ENCODE measurements at places on chromosomes 13 and 19. TPM values are rescaled to one million over a fixed set of nuclear protein-coding genes. Genes with fewer than 3 reads are reported as not detected.
A peak's percentile ranks its signal among the peaks of the same experiment; 100 is the strongest.

GRCh38 chr13:106573284-106573846 is 5.4 kb upstream of the ARGLU1 start:
- peaks cover 3% of the 10 kb centered on the region for H3K4me1 ChIP-seq
- H3K27ac ChIP-seq: no peak overlapping the region
- H3K36me3 ChIP-seq: no peaks in the 10 kb centered on the region

DNA sequence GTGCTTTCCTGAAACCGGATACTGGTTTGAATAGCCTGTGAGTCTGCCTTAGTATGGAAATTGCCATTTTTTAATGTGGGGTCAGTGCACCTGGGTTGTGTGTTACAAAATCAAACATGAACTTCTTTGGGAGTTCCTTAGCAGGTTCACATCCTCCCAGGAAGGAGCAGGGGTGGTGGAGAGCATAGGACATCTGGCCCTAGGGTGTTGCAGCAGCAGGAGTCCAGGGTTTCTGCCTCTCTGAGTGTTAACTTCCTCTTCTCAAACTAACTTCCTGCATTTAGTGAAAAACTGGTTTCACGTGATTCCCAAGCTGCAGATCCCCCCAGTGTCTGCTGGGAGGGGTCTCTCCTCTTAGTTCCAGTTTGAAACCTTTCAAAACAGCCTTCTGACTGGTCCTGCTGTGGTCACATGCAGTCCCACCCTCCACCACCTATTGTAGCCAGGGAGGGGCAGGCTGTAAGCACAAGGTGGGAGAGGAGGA is 7.2 kb downstream of the RNASEH2B start:
- peaks cover 4% of the 10 kb centered on the region for H3K36me3 ChIP-seq
- no peak for DNase-seq
- H3K27me3 ChIP-seq: peaks cover 3% of the 10 kb centered on the region
- no peak overlapping the region for H3K27ac ChIP-seq
- H3K4me1 ChIP-seq: peaks cover 19% of the 10 kb centered on the region

GRCh38 chr19:10284065-10284959 is 2.4 kb upstream of the ICAM4 start:
- no peaks in the 10 kb centered on the region for H3K36me3 ChIP-seq
- peaks cover 3% of the 10 kb centered on the region for H3K4me1 ChIP-seq
- H3K4me3 ChIP-seq: no peak overlapping the region
- DNase-seq: no peak
- H3K27me3 ChIP-seq: peaks cover 57% of the 10 kb centered on the region

- no peak overlapping the region for H3K4me3 ChIP-seq
- H3K4me1 ChIP-seq: no peaks in the 10 kb centered on the region
- no peak overlapping the region for H3K27ac ChIP-seq
- H3K27me3 ChIP-seq: no peaks in the 10 kb centered on the region
- no peak for DNase-seq
- no peaks in the 10 kb centered on the region for H3K36me3 ChIP-seq
These were observed 569.1 kb downstream of the TBC1D4 start for GRCh38 chr13:74912898-74913297.

DNA sequence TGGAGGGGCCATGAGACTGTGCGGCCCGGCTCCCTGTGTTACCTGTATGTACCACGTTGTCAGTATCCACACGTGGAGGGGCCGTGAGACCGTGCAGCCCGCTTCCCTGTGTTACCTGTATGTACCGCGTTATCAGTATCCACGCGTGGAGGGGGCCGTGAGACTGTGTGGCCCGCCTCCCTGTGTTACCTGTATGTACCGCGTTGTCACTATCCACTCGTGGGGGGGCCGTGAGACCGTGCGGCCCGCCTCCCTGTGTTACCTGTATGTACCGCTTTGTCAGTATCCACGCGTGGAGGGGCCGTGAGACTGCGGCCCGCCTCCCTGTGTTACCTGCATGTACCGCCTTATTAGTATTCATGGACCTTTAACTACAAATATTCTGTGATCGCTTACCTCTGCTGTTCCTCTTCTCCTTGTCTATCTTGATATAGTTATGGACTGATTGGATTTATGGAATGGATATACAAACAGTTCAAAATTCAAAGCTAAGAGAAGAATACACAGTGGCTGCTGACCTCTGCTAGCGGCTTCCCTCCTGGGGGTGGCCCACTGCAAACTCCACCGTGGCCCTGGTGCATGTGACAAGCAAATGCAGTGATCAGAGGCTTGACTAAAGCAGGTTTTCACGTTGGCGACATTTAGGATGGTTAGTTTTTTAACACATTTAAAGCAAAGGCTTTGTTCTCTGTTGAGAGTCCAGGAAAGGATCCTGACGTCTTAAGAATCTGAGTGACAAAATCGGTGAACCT is 38.7 kb downstream of the ATP11A start:
- peak overlapping the region; percentile 85 for H3K27ac ChIP-seq
- H3K4me3 ChIP-seq: no peak overlapping the region
- DNase-seq: no peak
- H3K4me1 ChIP-seq: peaks cover 42% of the 10 kb centered on the region
- no peaks in the 10 kb centered on the region for H3K27me3 ChIP-seq

DNA sequence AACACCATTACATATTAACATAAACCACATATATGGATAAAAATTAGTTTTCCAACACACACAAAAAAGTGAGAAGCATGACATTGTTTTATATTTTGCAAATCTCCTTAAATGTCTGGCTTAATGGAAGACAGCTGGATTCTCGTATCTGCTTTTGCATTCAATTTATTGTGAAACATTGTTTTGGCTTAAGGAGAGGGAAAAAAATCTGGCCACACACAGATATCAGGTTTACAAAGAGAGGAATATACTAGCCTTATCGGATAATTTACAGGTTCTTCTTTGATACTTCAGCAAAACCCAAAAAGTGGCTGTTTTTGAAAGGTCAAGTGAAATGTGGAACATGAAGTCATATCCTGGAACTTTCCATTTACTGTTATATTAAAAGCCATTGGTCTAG is 523.5 kb upstream of the ARGLU1 start:
- no peaks in the 10 kb centered on the region for H3K4me1 ChIP-seq
- H3K36me3 ChIP-seq: no peaks in the 10 kb centered on the region
- DNase-seq: no peak
- no peak overlapping the region for H3K4me3 ChIP-seq
- no peak overlapping the region for H3K27ac ChIP-seq
- no peaks in the 10 kb centered on the region for H3K27me3 ChIP-seq

DNA sequence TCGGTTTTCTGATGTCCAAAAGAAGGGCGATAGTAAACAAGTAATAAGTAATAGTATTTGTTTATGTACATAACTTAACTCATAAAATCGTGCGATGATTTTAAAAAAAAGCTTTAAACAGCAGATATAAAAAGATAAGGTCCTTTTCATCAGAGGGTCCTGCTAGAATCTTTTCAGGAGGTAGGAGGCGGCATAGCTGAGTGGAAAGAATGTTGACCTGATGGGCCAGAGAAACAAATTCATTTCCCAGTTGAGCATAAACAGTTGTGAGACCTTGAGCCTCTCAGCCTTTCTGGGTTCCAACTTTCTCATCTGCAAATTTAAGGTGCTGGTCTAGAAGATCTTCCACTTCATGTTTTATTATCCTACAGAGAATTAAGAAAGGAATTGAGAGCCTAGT is 173.5 kb downstream of the LACC1 start:
- no peaks in the 10 kb centered on the region for H3K36me3 ChIP-seq
- H3K27me3 ChIP-seq: no peaks in the 10 kb centered on the region
- peaks cover 29% of the 10 kb centered on the region for H3K4me1 ChIP-seq
- H3K27ac ChIP-seq: peak overlapping the region; percentile 33
- DNase-seq: no peak

DNA sequence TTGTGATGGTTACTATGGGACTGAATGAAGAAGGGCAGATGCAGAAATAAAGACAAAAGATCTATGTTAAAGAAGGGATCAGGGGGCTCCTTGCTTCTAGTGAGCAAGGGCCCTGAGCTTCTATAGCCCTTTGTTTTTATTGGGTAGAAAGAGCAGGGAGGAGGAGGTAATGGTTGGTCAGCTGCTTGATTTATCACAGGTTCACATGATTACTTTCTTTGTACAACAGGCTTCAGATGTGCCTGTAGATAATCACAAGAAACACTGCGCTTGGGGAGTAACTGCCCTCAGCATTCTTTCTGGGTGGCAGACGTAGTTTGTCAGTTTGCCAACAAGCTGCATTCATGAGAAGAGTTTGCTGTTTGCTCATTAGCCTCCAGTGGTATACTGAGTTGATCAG is 4.8 kb upstream of the ZNF439 start:
- H3K36me3 ChIP-seq: peaks cover 1% of the 10 kb centered on the region
- no peak overlapping the region for H3K27ac ChIP-seq
- H3K4me1 ChIP-seq: no peaks in the 10 kb centered on the region
- H3K27me3 ChIP-seq: peaks cover 3% of the 10 kb centered on the region
- H3K4me3 ChIP-seq: no peak overlapping the region

DNA sequence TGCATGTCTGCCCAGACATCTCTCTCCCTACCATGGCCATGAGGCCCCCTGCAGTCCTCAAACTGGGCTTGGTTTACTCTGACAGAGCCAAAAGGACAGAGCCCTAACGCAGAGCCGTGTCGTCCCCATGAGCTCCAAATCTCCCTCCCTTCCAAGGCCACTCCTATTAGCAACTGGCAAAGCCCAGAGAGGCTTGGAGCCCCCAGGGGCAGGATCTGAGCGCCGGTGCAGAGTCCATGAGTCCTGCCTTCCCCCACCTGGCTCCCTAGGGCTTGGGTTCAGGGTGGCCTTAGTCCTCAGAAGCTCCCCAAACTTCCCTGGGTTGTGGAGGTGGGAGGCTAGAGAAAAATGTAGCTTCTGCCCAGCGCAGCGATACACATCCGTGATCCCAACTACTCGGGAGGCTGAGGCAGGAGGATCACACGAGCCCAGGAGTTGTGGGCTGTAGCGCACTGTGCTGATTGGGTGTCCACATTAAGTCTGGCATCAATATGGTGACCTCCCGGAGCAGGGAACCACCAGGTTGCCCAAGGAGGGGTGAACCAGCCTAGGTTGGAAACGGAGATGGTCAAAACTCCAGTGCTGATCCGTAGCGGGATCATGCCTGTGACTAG is 7.4 kb upstream of the PGPEP1 start:
- DNase-seq: no peak
- no peaks in the 10 kb centered on the region for H3K36me3 ChIP-seq
- no peaks in the 10 kb centered on the region for H3K27me3 ChIP-seq
- no peak overlapping the region for H3K4me3 ChIP-seq
- H3K4me1 ChIP-seq: peaks cover 8% of the 10 kb centered on the region
- no peak overlapping the region for H3K27ac ChIP-seq

DNA sequence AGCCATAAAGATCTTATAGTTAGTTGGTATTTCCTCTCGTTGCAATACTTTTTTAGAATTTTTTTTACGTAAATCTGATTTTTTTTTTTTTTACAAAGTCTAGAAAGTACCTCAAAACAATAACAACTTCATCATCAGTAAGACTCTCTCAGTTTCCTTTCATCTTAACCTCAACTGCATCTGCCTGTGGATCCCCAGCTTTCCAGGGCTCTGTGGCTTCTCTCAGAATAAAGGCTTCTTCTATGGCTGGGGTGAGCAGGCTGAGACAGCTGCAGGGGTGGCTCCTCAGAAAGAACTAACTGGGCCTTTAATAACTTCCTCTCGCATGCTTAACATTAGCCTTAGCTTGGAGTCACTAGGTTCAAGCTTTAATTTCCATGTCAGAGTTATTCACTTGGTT is 4.2 kb downstream of the ZNF506 start:
- peak overlapping the region; percentile 87 for H3K27ac ChIP-seq
- no peaks in the 10 kb centered on the region for H3K27me3 ChIP-seq
- DNase-seq: no peak
- peaks cover 5% of the 10 kb centered on the region for H3K4me1 ChIP-seq

DNA sequence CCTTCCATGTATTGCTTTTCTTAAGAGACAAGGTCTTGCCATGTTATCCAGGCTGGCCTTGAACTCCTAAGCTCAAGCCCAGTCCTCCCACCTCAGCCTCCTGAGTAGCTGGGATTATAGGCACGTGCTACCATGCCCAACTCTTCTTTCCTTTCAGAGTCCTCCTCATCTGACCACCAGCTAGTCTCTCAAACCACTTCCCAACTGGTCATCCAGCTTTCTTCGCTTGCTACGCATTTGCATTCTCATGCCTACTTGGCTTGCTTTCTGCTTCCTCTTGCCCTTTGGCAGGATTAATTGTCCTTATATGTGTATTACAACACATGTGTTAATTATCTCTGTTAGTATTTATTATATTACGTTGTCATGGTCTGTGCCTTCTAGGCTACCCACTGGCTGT is 6.3 kb downstream of the GPR18 start:
- no peak for DNase-seq
- no peaks in the 10 kb centered on the region for H3K27me3 ChIP-seq
- no peak overlapping the region for H3K27ac ChIP-seq
- H3K36me3 ChIP-seq: peaks cover 22% of the 10 kb centered on the region
- H3K4me3 ChIP-seq: no peak overlapping the region

- H3K4me3 ChIP-seq: no peak overlapping the region
- no peak for DNase-seq
- H3K27me3 ChIP-seq: no peaks in the 10 kb centered on the region
These were observed 12.8 kb downstream of the ZNF439 start for GRCh38 chr19:11861301-11861700.

GRCh38 chr19:384799-385169 is 24.2 kb downstream of the C2CD4C start:
- peaks cover 11% of the 10 kb centered on the region for H3K27me3 ChIP-seq
- H3K4me1 ChIP-seq: peaks cover 21% of the 10 kb centered on the region
- H3K4me3 ChIP-seq: no peak overlapping the region

DNA sequence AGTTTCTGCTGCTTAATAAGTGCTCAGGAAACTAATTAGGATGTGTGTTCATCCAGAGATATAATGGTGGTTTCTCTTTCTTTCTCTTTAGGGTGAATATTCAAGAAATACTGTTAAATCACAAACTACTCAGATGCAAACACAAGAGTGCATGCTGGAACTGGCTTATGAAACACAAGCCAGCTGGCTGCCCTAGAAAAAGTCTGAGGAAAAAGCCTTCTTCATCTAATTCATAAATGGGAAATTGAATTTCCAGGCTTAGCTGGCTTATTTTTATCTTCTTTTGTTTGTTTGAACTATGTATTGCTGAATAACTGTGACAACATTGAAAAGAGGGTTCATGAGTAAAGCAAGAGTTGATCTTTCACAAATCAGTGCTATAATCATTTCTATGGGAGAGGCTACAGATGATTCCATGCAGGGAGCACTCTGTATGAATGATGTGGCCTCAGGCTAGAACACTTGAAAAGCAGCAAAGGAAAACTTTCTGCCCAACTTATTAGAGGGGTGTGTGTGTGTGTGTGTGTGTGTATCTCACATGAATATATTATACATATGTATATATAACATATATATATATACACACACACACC is 69.8 kb upstream of the SCEL start:
- no peak for DNase-seq
- peaks cover 7% of the 10 kb centered on the region for H3K27me3 ChIP-seq
- H3K4me3 ChIP-seq: no peak overlapping the region
- H3K4me1 ChIP-seq: peaks cover 3% of the 10 kb centered on the region
- H3K27ac ChIP-seq: no peak overlapping the region
- no peaks in the 10 kb centered on the region for H3K36me3 ChIP-seq

DNA sequence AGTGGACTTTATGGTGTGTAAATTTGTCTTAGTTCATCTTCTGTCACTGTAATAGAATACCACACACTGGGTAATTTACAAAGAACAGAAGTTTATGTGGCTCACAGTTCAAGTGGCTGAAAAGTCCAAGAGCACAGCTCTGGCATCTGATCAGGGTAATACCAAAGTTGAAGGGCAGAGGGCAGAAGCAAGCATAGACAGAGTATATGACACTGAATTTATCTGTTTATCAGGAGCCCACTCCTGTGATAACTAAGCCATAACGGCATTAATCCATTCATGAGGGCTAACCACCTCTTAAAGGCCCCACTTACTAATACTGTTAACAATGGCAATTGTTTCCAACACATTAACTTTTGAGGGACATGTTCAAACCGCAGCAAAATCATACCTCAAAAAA is 4.0 kb upstream of the RFXAP start:
- no peak overlapping the region for H3K4me3 ChIP-seq
- no peaks in the 10 kb centered on the region for H3K36me3 ChIP-seq
- no peak overlapping the region for H3K27ac ChIP-seq
- H3K27me3 ChIP-seq: no peaks in the 10 kb centered on the region

The GPR12 gene
- not detected for total RNA-seq

The MRPS31 gene
- 39.5 TPM for total RNA-seq

The CBLC gene
- 16.2 TPM for total RNA-seq

The ZNF682 gene
- total RNA-seq: 22.6 TPM

The ZNF665 gene
- total RNA-seq: 8.5 TPM

Measured in progenitor cell of endocrine pancreas (in vitro differentiated cells).